ENCODE measurements at places on chromosomes 1 and 21. TPM values are rescaled to one million over a fixed set of nuclear protein-coding genes. Genes with fewer than 3 reads are reported as not detected.

GRCh38 chr1:155226910-155227260 lies 18.4 kb downstream of the MTX1 start:
- DNase-seq, result peak; percentile 71

The CAPN9 gene
- not detected for total RNA-seq

DNA sequence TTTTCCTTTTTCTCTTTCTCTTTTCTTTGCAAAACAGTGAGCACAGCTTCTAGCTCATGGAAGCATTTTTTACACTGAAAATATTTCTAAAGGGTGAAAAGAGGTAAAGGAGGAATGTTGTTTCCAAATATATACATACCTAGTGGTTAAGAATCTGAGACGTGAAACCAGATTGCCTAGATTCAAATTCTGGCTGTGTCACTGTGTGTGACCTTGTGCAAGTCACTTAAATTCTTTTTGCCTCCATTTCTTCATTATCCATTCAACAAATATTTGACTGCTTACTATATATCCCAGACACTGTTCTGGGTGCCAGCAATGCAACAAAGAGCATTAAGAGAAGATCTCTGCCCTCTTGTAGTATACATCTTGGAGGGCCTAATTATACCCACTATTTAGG lies 53.3 kb downstream of the ZFYVE9 start:
- DNase-seq, result no peak

DNA sequence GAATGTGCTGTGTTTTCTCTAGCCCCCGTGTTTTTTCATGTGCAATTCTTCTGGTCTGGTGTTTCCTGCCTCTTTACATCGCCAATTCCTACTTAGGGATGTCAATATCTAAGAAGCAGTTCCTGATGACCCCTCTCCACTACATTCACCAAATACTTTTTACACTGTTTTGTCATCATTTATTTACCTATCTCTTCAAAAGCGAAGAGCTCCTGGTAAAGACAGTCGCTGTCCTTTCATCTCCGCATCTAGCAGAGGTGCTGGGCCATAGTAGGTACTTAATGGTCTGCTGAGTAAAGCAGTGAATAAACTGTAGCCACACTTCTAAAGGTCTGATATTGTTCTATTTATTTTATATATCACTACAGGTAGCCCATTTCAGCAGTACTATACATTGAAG lies 43.0 kb downstream of the LYST start:
- no peak for DNase-seq

All from myocyte (in vitro differentiated cells).